ENCODE measurements at places on chromosomes 11 and 22.

GRCh38 chr11:87726506-87726905 is 448.7 kb downstream of the RAB38 start:
- no peak for DNase-seq

GRCh38 chr11:100942016-100942415 is 187.6 kb downstream of the PGR start:
- DNase-seq: no peak

GRCh38 chr11:128472128-128473089 is 114.9 kb downstream of the ETS1 start:
- no peak for DNase-seq

GRCh38 chr11:94636388-94636949 is 69.3 kb downstream of the PIWIL4 start:
- DNase-seq: no peak

GRCh38 chr11:16843294-16843693 is 104.8 kb downstream of the C11orf58 start:
- DNase-seq: no peak

- DNase-seq: no peak
These were observed 48.3 kb downstream of the IRAG1 start for GRCh38 chr11:10645212-10645795.

DNA sequence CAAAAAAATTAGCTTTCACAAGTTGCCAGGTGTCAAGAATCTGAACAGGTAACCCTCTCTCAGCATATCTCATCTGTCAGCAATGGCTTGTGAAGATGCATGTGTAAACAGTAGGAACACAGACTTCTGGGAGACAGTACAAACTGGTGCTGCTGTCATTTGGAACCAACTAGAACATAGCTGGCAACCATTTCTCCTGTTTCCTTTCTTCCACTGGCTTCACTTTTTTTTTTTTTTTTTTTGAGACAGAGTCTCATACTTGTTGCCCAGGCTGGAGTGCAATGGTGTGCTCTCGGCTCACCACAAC is 2.1 kb upstream of the PIK3C2A start:
- no peak for DNase-seq

GRCh38 chr11:17258670-17259069 is 17.9 kb upstream of the NUCB2 start:
- no peak for DNase-seq

- no peak for DNase-seq
These were observed 128.5 kb downstream of the SLC1A2 start for GRCh38 chr11:35290876-35291275.

- no peak for DNase-seq
These were observed 12.9 kb upstream of the FAT3 start for GRCh38 chr11:92211576-92212167.

GRCh38 chr11:109378034-109378433 is 44.0 kb upstream of the C11orf87 start:
- no peak for DNase-seq

DNA sequence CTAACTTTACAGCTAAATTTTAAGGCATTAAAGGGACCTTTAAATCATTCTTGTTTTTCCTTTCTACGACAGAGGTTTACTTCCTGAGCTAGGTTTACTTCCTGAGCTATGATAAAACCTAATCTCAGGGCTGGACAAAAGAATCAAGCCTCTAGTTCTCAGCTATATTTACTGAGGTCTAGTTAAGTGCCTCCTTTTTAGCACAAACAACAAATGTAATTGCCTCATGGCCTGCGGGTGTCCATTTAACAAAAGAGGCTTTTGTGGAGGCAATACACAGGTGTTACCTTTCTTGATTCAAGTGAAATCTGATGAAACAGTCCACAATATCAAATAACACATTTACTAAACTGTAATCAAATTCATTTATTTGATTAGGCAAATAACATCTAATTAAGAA is 67.3 kb downstream of the IMMP1L start:
- DNase-seq: no peak

- no peak for DNase-seq
These were observed 70.8 kb downstream of the RNF169 start for GRCh38 chr11:74819400-74819799.

GRCh38 chr11:64484191-64485022 is 106.6 kb upstream of the SLC22A12 start:
- DNase-seq: no peak

DNA sequence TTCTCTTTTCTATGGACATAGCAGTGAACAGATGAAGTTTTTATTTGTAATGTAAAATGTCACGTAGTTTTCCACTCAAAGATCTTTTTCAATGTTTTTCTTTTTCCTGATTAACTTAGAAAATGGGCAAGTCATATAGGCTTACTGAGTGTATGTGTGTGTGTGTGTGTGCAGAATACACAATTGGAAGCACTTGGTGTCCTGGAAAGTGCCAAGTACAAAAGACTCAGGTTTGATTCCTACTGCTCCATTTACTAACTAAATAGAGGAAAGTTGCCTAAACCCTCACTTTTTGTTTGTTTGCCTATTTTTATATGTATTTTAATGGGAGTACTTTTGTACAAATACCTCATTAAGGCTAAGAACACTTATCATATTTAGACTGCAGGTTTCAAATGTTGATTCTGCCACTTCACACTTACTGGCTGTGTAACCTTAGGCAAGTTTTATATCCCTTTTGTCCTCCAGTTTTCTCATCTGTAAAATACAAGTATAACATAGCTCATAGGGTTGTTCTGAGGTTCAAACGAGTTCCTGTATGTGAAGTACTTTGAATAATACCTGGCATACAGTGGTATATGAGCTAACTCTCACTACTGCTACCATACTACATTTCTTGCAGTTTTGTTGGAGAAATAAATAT is 90.1 kb downstream of the TYR start:
- no peak for DNase-seq

GRCh38 chr11:127627629-127628457 is 627.3 kb upstream of the KIRREL3 start:
- DNase-seq: no peak

GRCh38 chr11:21461701-21462100 is 731.2 kb upstream of the ANO5 start:
- no peak for DNase-seq

DNA sequence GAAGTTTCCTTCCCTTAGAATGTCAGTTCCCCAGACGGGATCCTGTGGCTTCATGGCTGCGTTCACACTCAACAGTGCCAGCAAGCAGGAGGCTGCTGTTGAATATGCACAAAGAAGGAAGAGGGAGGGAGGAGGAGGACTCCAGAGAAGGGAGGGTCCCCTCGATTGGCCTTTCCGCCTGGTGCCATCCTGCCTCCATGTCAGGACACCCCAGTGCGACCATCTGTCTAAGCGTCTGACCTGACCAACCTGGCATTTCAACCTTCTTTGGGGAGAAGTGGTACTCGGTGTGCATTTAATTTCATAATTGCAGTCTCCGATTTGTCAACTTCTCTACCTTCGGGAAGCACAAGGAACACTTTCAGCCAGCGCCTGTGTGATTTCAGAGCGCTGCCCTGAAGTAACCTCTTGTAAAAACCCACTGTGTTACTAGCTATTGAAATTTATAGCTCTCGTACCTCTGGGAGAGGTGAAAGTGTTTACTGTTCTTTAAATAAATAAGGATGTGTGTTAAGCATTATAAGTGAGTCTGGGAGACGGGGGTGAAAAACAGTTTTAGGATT is 1491.9 kb downstream of the TBC1D22A start:
- no peak for DNase-seq

DNA sequence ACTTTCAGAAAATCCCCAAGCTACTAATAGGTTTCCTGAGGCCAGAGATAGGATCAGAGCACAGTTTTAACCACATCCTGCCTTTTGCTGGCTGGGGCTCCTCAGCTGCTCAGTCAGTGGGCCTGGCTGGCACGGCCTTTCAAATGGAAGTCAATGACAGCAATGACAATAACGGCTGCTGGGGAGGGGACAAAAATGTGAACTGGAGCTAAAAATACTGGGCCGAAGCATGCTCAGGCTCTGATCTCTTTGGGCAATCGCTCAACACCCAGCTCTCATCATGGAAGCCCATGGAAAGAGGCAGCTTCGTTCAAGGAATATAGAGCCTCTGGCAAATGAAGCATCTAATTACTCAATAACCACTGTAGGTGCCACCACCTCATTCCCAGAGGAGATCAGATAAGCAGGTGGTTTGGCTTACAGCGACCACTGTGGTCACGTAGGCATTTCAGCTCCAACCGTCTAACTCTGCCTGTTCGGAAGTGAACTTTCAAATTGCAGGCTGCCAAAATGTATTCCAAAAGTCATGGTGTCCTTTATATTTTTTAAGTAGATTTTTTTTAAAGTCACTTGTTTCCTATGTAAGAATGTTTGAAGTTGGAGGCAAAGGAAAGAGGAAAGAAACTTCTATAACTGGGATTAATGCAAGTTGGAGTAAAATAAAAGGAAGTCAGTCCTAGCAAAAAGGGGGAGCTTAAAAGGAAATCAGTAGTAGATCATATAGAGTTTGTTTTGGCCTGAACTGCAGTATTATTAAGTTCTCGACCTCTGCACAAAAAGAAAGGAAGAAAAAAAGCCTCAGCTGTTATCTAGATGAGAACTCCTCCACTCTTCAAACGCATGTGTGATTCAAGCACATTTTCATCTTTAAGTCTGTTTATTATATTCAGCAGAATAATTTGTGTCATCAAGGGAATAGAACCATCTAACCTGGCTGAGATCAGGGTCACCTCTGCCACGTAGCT is 14.1 kb downstream of the WT1 start:
- no peak for DNase-seq
